ENCODE measurements at places on chromosomes 7 and 10.
A peak's percentile ranks its signal among the peaks of the same experiment; 100 is the strongest.

GRCh38 chr10:91626936-91627335, 5.9 kb downstream of the PPP1R3C start:
- DNase-seq, result no peak

GRCh38 chr10:958856-959255, 27.4 kb upstream of the LARP4B start:
- DNase-seq, result no peak

- DNase-seq, result no peak
These were observed 143.8 kb downstream of the ZNF248 start for GRCh38 chr10:37713642-37714041.

GRCh38 chr7:6136475-6136874, 105.3 kb downstream of the ANKRD61 start:
- DNase-seq, result no peak

DNA sequence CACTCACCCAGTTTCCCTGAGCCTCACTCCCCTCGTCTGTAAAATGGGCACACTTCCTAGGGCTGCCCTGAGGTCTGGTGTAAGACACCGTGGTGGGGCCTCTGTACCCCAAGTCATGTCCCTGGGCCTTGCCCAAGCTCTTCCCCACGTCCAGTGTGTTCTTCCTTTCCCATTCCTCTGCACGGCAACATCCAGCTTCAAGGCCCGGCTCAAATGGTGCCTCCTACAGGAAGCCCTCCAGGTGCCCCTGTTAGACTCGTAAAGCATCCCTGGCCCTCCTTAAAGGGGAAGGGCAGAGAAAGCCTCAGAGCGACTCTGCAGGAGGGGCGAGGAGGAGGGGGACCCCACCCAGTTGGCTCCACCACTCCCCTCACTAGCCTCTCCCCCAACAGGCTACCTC, 8.6 kb downstream of the SLC29A4 start:
- no peak for DNase-seq

GRCh38 chr10:73906524-73907447, 4.1 kb upstream of the PLAU start:
- no peak for DNase-seq

GRCh38 chr7:99204078-99204477, 3.8 kb downstream of the KPNA7 start:
- DNase-seq, result no peak

DNA sequence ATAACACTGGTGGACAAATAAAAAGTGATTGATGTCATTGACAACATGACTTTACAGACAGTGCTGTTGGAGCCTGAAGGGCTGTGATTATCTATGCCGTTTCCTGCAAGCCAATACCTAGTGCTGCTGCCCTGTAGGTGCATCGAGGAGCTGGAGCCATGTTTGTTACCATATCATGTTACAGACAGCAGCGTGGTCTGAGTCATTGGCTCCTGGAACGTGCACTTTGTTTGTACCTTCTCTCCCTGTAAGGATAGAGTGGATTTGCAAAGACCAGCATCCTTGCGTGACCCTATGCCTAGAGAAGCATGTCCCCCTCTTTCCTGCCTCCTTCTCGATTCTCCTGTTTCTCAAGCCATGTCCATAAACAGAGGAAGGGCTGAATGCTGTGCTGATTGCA, 597.2 kb downstream of the TYW1 start:
- DNase-seq, result no peak

GRCh38 chr10:104641187-104641936, at the start of gene SORCS3:
Gene SORCS3, plus strand, starts transcription at chr10:104641290.
- DNase-seq, result no peak

DNA sequence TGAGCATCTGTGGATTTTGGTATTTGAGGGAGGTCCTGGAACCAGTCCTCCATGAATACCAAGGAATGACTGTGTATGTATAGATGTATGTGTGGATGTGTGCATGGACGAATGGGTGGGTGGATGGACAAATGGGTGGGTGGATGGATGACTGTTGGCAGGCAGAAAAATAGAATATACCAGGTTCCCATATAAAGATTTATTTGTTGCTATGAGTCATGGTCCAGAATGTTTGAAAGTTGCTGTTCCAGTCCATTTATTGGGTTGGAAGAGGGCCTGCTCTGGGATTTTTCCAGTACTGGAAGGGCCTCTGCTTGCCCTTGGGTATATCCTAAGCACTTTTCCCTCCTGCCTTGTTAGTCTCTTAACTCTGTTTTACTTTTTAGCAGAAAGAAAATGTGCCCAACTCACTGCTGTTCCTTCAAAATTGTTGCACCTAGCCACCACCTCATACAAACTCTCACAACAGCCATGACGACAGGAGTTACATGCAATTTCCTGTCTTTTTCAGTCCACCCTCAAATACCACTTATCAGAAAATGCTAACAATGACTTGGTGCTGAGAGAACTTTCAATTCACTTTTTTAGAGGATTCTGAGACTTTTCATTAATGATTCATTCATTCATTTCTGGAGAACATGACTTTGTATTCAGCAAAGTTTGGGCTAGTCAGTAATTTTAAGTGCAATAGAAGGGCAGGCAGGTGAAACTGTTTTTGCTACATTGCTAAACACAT, 108.1 kb downstream of the EEPD1 start:
- DNase-seq, result peak; percentile 34

DNA sequence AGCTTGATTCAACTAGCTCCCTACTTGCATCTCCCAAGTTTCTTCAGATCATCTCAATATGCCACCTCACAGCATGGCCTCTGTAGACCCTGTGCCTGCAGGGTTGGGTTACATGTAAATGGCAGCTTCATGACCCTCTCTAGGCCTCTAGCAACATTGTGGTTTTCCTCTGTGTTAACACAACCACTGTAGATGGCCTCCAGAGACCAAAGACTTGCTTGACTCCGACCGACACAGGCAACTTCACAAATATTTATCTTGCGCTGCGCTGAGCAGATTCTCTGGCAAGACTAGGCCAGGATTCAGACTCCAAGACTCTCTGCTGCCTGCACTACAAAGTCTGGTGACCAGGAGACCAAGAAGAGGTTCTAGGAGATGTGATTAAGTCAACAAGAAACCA, 75.9 kb downstream of the CNOT4 start:
- no peak for DNase-seq

GRCh38 chr10:3963191-3963673, 178.2 kb upstream of the KLF6 start:
- no peak for DNase-seq

DNA sequence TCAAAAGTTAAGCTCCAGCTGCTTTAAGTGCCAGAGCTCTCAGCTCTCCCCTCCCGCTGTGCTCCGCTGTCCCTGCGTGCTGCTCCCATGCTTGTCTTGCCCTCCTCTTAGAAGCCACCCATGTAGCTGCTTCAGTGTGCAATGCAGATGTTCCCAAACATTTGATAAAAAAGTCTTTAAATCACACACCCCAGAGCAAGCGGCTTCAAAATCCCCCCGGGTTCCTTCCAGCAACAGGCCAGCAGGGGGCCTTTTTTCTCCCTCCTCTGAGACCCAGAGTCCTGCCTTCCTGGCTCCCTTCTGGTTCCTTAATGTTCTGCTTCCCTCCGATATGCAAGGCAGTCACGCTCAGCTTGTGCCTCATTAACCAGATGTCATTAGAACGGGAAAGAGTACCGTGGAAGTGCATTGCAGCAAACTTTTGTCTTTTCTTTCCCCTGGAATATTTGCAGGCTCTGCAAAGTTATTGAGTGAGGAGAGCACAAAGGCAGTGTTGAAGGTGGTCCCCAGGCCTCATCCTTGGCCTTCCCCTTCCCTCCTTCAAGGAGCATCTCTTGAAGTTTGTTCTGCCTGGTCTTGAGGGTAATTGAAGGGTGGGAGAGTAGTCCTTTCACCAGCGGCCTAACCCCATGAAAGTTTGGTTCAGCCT, 25.5 kb downstream of the LDB3 start:
- peak; percentile 40 for DNase-seq

GRCh38 chr7:1610678-1611302, 41.0 kb upstream of the PSMG3 start:
- DNase-seq, result no peak

- DNase-seq, result no peak
These were observed 17.0 kb downstream of the TMEM236 start for GRCh38 chr10:17768957-17769356.

DNA sequence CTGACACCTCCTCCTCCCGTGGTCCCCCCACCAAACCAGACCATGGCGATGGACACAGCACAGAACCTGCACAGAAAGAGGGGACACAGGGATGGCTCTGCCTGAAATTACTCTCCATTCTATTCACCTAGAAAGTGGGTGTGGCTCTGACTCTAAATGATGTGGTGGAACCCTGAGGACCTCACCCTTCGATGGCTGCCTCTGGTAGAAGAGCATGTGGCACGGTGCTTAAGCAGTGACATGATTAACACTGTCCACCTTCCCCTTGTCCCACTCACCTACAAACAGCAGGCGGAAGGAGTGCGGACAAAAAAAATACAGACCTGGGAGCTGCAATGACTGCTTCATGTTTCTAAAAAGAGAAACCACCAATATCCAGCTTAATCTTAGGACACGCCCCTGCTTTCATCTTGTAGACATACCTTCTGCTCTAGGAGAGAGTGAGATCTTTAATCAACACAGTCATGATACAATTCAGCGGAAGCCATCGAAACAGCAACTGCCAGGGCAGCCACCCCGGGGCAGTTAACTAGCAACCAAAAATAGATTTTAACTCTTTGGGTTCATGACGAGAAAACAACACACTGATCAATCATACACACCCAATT, 11.4 kb downstream of the JCAD start:
- no peak for DNase-seq

DNA sequence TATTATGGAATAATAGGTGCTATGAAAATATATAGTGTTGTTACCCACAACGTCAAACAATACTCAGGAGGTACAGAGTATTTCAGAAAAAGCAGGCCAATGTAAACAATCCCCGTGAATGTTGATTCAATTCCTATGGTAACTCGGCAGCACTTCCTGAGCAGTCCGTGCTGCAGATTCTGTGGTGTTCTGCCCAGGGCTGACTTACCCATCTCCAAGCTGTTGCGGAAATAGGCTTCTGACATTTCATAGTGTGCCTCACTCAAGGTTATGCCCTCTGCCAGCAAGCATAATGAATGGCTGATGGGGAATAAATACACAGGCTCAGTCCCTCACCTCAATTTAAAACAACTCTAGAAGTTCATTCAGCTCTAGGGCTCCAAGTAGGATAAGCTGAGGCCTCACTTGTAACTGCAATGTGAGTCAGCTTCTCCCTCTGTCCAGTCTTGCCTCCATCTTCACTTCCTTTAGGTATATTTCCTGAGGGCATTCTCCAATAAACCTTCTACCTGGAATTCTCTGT, 177.6 kb downstream of the GNAI1 start:
- no peak for DNase-seq

- DNase-seq, result no peak
These were observed 109.6 kb upstream of the FAM20C start for GRCh38 chr7:82757-83155.

DNA sequence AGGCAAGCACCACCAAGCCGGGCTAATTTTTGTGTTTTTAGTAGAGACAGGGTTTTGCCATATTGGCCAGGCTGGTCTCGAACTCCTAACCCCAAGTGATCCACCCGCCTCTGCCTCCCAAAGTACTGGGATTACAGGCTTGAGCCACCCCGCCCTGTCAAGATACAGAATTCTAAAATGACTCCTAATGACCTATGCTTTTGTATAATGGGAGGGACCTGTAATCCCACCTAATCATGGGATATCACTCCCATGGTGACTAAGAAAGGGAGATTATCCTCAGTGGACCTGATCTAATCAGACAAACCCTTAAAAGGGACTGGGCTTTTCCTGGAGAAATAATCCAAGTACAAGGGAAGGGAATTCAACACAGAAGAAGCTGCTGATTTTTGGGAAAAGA, 28.8 kb downstream of the SAMD8 start:
- DNase-seq, result no peak

DNA sequence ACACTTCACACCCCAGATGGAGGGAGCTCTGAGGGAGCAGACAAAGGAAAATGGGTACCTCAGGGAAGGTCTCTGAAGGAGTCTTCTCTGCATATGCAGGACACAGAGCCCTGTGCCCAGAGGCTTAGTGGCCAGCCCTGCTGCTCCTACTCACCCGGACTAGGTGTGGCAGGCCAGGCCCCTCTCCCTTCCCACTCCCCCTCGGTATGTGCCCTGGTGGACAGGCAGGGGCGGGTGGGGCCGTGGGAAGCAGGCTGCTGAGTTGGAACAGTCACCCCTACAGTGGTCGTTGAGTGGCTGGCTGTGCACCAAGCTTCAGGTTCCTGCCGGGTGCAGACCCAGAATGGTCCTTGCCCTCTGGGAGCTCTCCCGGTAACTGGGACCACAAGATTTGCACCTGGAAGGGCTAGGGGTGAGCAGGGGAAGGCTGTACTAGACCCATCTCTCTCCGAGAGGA, 68.6 kb downstream of the ZMIZ1 start:
- no peak for DNase-seq

DNA sequence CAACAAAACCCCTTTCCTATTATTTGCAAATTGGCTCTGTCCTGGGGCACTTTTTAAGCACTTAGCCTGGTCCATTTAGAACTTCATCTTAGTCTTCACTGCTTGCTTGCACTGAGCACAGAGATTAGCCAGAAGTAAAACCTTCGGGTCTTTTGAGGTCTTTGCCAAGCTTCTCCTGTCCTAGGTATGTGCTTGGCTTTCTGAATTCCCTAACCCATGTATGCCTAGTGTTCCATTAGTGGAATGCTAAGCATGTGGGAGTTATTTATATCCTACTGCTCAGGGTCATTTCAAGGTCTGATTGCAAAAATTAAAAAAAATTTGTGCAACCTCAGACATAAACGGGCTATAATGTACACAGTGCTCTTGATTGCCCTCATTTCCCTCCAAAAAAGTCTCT, 18.0 kb downstream of the ZNF37A start:
- DNase-seq, result no peak

GRCh38 chr7:6232534-6232933, 39.9 kb downstream of the CYTH3 start:
- peak; percentile 65 for DNase-seq

- no peak for DNase-seq
These were observed 27.6 kb downstream of the SNX13 start for GRCh38 chr7:17912536-17913235.

GRCh38 chr7:79063019-79063698, 390.3 kb downstream of the MAGI2 start:
- DNase-seq, result no peak

GRCh38 chr7:134932707-134933370, 53.5 kb upstream of the AGBL3 start:
- peak; percentile 59 for DNase-seq

- DNase-seq, result no peak
These were observed 261.4 kb downstream of the BAMBI start for GRCh38 chr10:28938745-28939144.
